Kidney (tissue), 22 donors: ENCODE measurements at places on chromosomes 3 and 15. TPM values are rescaled to one million over a fixed set of nuclear protein-coding genes. Genes with fewer than 3 reads are reported as not detected.

- peak; percentile 75 for DNase-seq
These were observed 842 bp downstream of the PCCB start for GRCh38 chr3:136250903-136251460.

DNA sequence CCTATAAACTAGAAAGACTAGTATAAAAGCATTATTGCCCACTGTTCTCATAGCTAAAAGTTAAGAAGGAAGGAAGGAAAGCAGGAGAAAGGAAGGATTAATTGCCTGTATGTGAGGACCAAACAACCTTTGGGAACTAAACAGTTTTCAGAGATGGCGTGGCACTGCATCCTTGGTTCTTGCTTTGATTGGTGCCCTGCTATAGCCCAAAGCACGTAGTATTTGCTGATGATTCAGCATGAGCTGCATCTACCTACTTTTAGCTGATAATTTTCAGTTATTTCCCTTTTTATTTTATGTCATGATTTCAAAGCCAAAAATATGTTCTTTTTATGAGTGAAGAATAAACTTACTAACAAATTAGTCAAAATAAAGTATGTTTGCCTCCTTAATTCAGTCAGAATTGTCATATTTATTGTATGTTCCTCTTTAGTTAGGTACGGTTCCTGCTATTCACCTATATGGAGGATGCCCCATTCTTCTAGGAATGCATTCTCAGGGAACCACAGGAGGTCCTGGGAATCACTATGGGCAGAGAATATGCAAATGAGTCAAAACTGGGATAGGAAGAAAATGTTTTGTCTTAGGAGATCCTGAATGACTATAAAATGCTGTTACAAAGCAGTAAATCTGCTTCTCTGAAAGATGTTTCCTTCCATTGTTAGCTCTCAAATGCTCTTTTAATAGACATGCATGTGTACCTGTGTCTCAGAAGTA lies 65.4 kb upstream of the THSD4 start:
- DNase-seq: no peak

- no peak for DNase-seq
These were observed 43.7 kb downstream of the EFCAB12 start for GRCh38 chr3:129384594-129385323.

DNA sequence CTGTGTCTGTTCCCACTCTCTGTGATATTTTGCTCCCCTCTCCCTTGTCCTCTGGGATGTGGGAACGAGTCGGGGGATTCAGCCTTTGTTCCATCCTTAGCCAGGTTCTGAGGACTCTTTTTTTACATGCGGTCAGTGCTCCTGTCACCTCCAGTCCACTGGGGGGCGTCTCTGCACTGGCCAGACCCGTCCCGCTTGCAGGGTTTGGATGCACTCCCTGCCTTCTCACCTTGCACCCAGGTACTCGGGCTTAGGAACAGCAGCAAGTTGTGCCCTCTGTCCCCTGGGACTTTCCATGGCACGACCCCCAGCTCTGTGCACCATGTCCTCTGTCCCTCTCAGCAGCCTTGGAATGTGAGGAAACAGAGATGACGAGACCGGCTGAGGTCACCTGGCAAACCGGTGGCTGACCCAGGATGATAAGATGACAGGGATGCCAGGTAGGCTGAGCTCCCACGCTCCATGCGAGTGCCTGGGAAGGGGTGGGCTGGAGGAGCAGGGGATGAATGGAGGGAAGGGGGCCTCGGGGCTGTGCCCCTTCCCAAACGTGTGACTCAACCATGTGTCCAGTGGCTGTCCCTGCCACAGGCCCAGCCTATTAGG lies 27.3 kb upstream of the FGD5 start:
- DNase-seq: peak; percentile 86

- no peak for DNase-seq
These were observed 370.5 kb upstream of the WNT5A start for GRCh38 chr3:55857633-55858032.

Gene TCAIM
- 26.5 TPM for polyA plus RNA-seq

Gene C2CD4B
- polyA plus RNA-seq: 0.26 TPM

Gene NME9
- 0.73 TPM for polyA plus RNA-seq
